ENCODE measurements at places on chromosomes 7 and 10. TPM values are rescaled to one million over a fixed set of nuclear protein-coding genes. Genes with fewer than 3 reads are reported as not detected.

DNA sequence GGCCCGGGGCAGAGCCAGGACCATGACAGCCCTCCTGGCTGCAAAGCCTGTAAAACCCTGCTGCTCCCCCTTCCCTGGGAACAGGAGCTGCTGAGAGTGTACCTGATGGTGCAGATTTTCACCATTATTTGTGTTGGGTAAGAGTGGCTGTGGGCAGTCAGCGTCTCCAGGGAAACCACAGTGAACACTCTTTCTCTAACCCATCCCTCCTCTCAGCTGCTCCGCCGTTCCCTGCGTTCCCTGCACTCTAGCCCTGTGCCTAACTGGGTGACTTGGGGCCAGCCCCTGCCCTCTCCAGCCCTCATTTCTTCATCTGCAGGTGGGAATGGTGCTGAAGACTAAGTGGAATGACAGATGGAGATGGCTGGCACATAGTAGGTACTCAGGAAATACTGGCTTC, 75.9 kb upstream of the PCBD1 start:
- no peak for DNase-seq

DNA sequence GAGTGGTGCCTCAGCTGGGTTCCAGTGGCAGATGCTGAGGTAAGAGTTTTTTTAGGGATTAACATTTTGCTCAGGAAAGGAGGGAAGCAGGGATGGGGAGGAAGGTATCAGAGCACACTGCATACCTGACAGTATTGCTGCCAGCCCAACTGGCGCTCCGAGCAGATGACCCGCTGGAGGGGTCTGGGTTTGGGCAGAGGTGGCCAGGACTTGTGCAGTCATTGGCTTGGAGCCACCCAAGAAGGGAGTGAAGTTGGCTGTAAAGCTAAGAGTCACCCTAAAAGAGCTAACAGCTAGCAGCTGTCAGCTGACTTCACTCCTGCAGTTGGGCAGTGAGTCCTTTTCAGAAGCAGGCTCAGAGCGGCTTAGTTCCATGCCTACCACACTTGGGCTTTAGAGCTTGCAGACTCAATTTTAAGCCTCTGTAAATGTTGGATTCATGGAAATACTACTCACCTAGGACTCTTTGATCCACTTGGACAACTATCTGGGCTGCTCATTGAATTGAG, 5.8 kb upstream of the ARHGAP22 start:
- no peak for DNase-seq

DNA sequence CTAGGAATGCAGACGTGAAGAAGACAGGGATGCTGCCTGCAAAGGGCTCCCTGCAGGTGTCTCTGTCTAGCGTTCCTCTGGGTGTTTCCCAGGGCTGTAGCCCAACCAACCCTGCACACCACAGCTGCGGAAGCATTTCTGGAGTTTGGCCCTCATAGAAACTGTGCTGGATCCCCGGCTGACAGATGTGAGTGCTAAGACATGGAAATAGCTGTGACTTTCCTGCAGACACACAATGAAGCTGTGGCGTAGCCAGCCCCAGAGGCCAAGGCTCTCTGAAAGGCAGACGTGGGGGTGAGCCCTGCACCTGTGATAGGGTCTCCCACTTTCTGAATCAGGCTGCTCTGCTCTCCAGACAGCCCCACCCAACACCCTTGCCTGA, 44.8 kb downstream of the ADCYAP1R1 start:
- no peak for DNase-seq

- DNase-seq, result no peak
Observed at GRCh38 chr10:97468162-97468561, 22.2 kb downstream of the ZDHHC16 start.

GRCh38 chr10:44425466-44425865, 40.6 kb upstream of the CXCL12 start:
- DNase-seq, result no peak

The PAX4 gene
- not detected for total RNA-seq

The HOXA1 gene
- total RNA-seq, result 0.49 TPM

The TCAF2 gene
- 20.2 TPM for total RNA-seq

The TAC1 gene
- not detected for total RNA-seq
